Kidney glomerular epithelial cell (primary cell): ENCODE measurements at places on chromosomes 1 and 21.

- DNase-seq: no peak
Measured at GRCh38 chr1:4485878-4486277, 168.5 kb upstream of the AJAP1 start.

- no peak for DNase-seq
Measured at GRCh38 chr1:245404527-245404926, 249.7 kb downstream of the KIF26B start.

- no peak for DNase-seq
Measured at GRCh38 chr1:207214453-207214852, 107.0 kb upstream of the CD55 start.

- DNase-seq: peak; percentile 55
Measured at GRCh38 chr21:42198929-42199867, 19.7 kb upstream of the ABCG1 start.

DNA sequence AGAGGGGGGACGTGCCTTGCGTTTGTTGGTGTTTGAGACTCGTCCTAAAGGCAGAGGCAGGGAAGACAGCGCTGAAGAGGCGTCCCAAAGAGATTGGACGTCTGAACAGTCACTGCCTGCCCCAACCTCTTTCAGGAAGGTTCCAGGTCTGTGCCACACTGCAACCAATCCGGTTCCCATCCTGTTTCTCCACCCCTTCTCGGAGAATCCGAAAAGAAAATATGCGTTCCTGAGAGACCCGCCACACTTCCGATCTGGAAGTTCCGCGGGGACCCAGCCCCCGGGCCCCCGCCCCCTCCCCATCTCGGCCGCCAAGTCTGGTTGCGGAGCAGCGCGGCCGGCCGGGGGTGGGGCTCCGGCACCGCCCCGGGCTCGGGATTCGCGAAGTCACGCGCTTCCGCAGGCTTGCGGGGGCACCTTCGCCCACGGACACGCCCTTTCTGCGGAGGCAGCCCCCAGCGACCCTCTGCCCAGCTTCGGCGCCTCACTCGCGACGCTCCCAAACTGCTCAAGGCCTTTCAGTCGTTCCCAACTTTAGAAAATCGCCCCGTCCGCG, 124.5 kb upstream of the DPYD start:
- no peak for DNase-seq

DNA sequence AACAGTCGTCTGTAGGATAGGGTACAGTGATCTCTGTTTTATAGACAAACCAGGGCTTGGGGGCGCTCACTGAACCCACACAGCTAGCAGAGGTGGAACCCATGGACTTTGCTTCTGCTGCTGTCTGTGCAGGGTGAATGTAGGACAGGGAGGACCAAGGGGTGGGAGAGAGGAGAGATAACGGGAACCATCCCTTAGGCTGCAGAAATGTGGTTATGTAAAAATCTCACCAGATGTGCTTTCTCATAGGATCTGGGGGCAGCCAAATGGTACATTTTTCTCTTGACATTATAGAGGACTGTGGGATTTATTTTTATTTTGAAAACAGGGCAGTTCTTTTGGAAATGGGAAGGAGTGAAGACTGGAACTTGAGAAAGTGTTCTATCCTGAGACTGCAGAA, 8.7 kb downstream of the NFASC start:
- no peak for DNase-seq

- DNase-seq: no peak
Measured at GRCh38 chr1:92538048-92538412, 51.3 kb upstream of the GFI1 start.

DNA sequence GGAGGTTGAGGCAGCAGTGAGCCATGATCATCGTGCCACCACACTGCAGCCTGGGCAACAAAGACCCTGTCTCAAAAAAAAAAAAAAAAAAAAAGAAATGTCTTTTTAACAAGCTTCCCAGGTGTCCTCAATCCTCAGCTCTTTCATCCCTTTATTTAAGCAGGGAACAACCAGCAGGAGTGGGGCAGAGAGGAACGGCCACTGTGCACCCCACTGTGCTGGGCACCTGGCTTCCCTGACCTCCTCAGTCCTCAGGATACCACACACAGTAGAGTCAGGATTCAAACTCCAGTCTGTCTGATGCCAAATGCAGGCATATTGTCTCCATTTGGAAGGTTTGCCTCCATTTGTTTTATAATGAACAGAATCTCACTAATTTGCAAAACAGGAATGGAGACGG, 19.8 kb upstream of the PTAFR start:
- no peak for DNase-seq

DNA sequence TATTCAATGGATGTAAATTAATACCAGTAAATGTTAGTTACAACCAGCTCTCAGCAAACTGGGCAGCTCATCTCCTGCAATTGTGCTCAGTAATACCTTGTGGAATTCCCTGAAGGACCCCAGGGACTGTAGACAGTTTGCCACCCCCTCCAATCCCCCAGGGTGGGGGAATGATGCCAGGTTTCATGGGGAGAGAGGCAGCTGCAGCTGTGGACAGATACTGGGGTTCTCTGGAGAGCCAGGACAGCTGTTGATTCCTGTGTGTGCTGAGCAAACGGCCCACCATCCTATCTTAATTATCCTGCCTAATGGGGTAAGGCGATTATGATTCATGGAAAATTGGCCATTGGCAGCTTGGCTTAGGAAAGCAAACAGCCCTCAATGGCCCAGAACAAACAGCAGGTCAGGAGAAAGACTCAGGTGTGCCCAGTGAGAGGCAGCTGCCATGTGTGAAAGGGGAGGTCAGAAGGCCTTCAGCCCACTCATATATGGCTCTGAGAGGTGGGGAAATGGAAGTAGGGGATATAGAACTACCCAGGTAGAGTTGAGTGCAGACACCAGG, 148.9 kb upstream of the CTTNBP2NL start:
- DNase-seq: no peak

- DNase-seq: no peak
Measured at GRCh38 chr1:1199141-1199960, 7.0 kb downstream of the TNFRSF18 start.

GRCh38 chr1:211474451-211474850, 17.5 kb downstream of the RD3 start:
- DNase-seq: no peak

DNA sequence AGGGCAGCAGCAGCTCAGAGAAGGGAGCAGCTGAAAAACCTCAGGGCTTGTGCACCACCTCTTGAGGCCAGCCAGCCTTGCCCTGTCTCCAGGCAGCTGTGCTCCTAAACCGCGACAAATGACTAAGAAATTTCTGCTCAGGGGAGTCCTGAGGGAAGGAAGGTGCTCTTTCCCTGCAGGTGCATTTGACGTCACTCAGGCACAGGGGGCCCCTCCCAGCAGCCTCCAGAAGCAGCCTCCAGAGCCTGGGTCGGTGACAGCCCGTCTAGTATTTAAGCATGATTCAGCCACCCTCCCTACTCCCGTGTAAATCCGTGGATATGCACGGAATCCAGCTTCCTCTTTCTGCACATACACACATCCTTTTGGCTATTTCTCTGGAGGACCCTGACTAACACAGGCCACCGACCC, 560.5 kb downstream of the KIF26B start:
- DNase-seq: peak; percentile 39

GRCh38 chr1:22428672-22429071, 23.0 kb upstream of the ZBTB40 start:
- DNase-seq: peak; percentile 37

DNA sequence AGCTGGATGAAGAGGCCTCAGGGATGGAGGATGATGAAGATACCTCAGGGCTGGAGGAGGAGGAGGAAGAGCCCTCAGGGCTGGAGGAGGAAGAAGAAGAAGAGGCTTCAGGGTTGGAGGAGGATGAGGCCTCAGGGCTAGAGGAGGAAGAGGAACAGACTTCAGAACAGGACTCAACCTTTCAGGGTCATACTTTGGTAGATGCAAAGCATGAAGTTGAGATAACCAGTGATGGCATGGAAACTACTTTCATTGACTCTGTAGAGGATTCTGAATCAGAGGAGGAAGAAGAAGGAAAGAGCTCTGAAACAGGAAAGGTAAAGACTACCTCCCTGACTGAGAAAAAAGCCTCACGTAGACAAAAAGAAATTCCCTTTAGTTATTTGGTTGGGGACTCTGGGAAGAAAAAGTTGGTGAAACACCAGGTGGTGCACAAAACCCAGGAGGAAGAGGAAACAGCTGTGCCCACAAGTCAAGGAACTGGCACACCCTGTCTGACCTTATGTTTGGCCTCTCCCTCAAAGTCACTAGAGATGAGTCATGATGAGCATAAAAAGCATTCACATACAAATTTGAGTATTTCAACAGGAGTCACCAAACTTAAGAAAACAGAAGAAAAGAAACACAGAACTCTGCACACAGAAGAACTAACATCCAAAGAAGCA, 15.4 kb downstream of the L1TD1 start:
- no peak for DNase-seq
